Natural killer cell treated with Interleukin-12 subunit alpha and Interleukin-12 subunit beta and Interleukin-15 and Interleukin-18, amount 100 ng/mL, for 72 hours (primary cell): ENCODE measurements at places on chromosomes 2 and 18. TPM values are rescaled to one million over a fixed set of nuclear protein-coding genes. Genes with fewer than 3 reads are reported as not detected.

DNA sequence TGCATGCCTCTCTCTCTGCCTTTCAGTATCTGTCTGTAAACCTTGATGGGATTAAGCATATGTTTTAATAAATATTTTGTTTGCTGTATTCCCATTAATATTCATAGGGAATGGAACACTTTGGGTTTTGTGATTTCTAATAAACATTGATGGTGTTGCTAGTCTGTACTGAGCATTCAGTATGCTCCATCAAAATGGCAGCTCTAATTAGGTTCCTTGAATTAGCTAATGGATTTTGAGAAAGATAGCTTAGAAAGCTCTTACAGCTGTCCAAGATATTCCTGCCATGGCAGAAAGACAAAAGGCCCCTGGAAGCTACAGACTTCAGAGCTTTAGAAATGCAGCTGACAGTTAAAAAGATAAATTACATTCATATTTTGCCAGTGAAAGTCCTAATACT is 199.2 kb upstream of the NRP2 start:
- DNase-seq: no peak

DNA sequence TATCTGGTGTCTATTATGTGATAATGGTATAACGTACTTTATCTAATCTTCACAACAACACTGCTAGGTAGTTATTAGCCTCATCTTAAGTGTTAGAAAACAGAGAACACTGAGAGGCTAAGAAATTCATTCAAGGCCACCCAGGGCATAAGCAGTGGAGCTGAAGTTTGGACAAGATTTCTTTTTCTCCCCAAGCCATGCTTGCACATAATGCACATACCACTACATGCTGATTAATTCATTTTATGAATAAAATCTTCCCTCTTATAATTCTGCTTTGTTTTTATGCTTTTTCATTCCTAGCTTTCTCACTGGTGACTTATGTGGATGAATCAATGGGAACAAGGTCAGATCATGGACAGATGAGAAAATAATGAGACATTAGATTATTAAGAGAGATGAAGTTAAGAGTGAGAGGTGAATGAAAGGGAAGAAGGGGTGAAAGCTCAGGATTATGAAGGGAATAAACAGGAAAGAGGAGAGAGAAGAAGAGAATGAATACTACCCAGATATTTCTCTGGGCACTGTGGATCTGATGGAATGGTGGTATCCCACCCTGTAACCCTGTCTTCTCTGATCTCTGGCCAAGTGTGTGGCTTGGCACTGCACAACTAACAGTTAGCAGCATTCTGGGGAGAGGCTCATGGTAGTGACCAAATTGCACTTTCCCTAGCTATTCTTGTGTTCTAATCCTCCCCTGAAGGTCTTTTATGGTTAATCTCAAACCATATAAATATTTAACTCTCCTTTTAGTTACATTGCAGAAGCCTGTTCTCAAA is 17.7 kb upstream of the GALNT3 start:
- DNase-seq: no peak

GRCh38 chr2:127622561-127623387 is 23.2 kb upstream of the GPR17 start:
- peak; percentile 58 for DNase-seq

- DNase-seq: no peak
These were observed 191.7 kb downstream of the PRKCE start for GRCh38 chr2:45843136-45843535.

Gene UGT1A6
- total RNA-seq: not detected

DNA sequence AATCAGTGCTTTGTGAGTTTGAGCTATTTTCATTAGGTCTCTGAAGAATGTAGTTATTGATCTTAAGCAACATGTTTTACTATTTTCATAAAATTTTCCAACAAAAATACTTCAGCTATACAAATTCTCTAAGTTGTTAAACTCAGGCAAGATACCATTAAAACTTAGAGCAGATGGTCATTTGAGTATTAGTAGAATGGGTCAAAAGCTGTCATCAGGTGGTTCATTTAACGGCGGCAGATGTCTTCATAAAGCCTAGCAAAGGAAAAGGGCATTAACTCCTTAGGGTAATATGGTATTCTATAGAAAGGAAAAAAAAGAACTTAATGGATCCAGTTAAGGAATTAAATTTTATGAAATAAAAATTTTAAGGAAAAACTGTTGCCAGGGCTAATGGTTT is 19.2 kb downstream of the MIB1 start:
- DNase-seq: no peak

- no peak for DNase-seq
These were observed 104.7 kb downstream of the TNS1 start for GRCh38 chr2:217897816-217898806.

DNA sequence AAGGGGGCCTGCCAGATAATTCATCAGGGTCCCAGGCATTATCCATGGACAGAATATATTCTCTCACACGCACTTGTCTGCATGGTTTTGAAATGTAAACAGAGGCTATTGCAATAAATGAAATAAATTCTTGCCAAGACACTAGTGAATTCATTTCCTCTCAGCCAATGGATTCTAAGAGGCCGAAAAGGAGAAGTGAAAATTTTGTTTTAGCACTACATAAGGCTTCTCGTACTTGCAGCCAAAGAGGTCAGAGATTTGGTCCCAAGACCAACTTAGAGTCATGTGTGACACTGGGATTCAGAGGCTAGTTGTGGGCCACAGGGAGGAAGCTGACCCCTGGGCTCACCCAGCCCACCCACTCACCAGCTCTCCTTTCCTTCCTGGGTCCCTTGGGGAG is 184.1 kb upstream of the GLI2 start:
- DNase-seq: no peak

GRCh38 chr2:71777946-71778345 is 324.6 kb downstream of the DYSF start:
- no peak for DNase-seq
